ENCODE measurements at places on chromosomes 2 and 18. TPM values are rescaled to one million over a fixed set of nuclear protein-coding genes. Genes with fewer than 3 reads are reported as not detected.

Gene CYS1
- not detected for polyA plus RNA-seq

Gene CRYGC
- polyA plus RNA-seq = not detected

Gene SERPINB10
- not detected for polyA plus RNA-seq

Gene STPG4
- polyA plus RNA-seq = not detected

Gene E2F6
- 3.2 TPM for polyA plus RNA-seq

Gene TLX2
- not detected for polyA plus RNA-seq

Gene OTOS
- not detected for polyA plus RNA-seq

Gene NAT8
- polyA plus RNA-seq = not detected

Gene C18orf63
- not detected for polyA plus RNA-seq

Gene COL4A4
- polyA plus RNA-seq = 0.05 TPM

Gene EVA1A
- 1.1 TPM for polyA plus RNA-seq

Gene NLRC4
- not detected for polyA plus RNA-seq

Gene ACKR3
- 4.2 TPM for polyA plus RNA-seq

Gene PREB
- polyA plus RNA-seq = 51.1 TPM

Gene NEU4
- not detected for polyA plus RNA-seq

Gene PLEKHH2
- not detected for polyA plus RNA-seq

Gene GALNT14
- not detected for polyA plus RNA-seq

Gene FAM237A
- not detected for polyA plus RNA-seq

Gene M1AP
- 0.10 TPM for polyA plus RNA-seq

Gene CASP8
- polyA plus RNA-seq = 25.0 TPM

Gene SEMA4C
- 2.2 TPM for polyA plus RNA-seq

Gene TRAPPC8
- 13.2 TPM for polyA plus RNA-seq

Gene CHN1
- 0.58 TPM for polyA plus RNA-seq

Gene SERPINB12
- not detected for polyA plus RNA-seq

Gene TEKT4
- polyA plus RNA-seq = not detected

Gene SERPINB11
- not detected for polyA plus RNA-seq

All from naive thymus-derived CD8-positive, alpha-beta T cell (primary cell).